Gastrocnemius medialis (tissue), 4 donors: ENCODE measurements at places on chromosomes 12 and 14. TPM values are rescaled to one million over a fixed set of nuclear protein-coding genes. Genes with fewer than 3 reads are reported as not detected.

Gene KLRC2
- total RNA-seq: not detected

Gene ERP27
- not detected for total RNA-seq

DNA sequence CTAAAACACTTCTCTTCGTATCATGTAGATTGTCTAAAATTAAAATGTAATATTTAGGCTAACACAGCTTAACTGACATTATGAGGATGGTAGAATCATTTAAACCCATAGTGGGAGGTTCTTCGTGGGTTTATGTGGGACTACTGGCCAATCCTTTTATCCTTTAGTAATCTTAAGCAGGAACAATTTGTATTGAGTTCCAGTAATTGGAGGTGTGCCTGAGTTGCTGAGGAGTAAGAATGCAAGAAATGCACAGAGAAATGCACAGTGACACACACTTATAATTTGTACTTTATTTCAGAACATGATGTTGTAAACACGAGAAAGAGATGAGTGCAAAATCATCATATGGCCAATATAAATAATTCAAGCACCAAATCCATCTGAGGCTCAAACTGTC lies 22.3 kb downstream of the OTOGL start:
- H3K4me3 ChIP-seq: no peak overlapping the region
- no peak for DNase-seq
- peaks cover 4% of the 10 kb centered on the region for H3K4me1 ChIP-seq
- no peaks in the 10 kb centered on the region for H3K36me3 ChIP-seq
- no peaks in the 10 kb centered on the region for H3K27me3 ChIP-seq

Gene MYH7
- 5,274 TPM for total RNA-seq

Gene WNT1
- not detected for total RNA-seq

GRCh38 chr12:119808441-119808840 lies 68.7 kb downstream of the CIT start:
- peaks cover 14% of the 10 kb centered on the region for H3K4me1 ChIP-seq
- H3K4me3 ChIP-seq: no peak overlapping the region
- H3K27ac ChIP-seq: no peak overlapping the region
- H3K27me3 ChIP-seq: no peaks in the 10 kb centered on the region
- no peaks in the 10 kb centered on the region for H3K36me3 ChIP-seq

DNA sequence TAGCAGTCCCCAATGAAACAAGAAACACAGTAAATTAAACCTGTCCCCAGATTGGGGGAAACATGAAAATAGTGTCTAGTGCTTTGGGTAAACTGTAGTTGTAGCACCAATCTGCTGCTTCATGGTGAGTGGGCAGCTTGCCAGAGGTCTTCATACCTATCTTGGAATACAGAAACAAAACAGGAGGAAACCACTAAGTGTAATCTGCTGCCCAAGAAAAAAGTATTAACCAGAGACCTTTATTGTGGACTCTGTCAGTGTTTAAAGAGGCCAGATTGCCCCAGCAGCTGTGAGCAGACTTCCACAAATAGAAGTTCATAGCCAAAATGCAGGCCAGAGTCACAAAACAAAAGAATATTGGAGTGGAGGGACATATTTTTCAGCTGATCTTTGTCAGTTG lies 2.3 kb downstream of the ISCU start:
- H3K4me3 ChIP-seq: no peak overlapping the region
- H3K27ac ChIP-seq: peak overlapping the region; percentile 96
- no peaks in the 10 kb centered on the region for H3K27me3 ChIP-seq
- no peak for DNase-seq
- H3K36me3 ChIP-seq: peaks cover 57% of the 10 kb centered on the region
- peaks cover 36% of the 10 kb centered on the region for H3K4me1 ChIP-seq

Gene CCDC198
- 0.39 TPM for total RNA-seq

DNA sequence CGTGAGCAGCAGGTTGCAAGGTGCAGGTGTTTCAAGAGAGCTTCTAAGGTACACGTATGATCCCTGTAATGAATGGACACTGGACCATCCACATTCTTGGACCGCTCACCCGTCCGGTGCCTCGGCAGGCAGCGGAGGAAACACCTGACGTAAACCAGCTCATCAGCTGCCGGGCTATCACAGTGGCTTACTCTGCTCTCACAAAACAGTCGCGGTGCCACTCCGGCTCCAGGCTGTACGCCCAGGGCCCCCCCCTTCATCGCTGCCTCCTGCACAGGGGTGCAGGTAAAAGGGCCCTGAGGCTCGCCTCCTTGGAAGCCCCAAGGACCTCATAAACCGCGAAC lies 436 bp downstream of the VPS33A start:
- H3K4me1 ChIP-seq: peaks cover 14% of the 10 kb centered on the region
- H3K27me3 ChIP-seq: no peaks in the 10 kb centered on the region
- H3K27ac ChIP-seq: peak overlapping the region; percentile 95
- peak; percentile 7 for DNase-seq

- H3K27me3 ChIP-seq: no peaks in the 10 kb centered on the region
- no peak for DNase-seq
- no peak overlapping the region for H3K4me3 ChIP-seq
- H3K27ac ChIP-seq: no peak overlapping the region
Observed at GRCh38 chr14:49975276-49975675, 82.4 kb downstream of the ARF6 start.

- H3K4me3 ChIP-seq: peak overlapping the region; percentile 90
- peak; percentile 34 for DNase-seq
- no peaks in the 10 kb centered on the region for H3K27me3 ChIP-seq
- peaks cover 52% of the 10 kb centered on the region for H3K4me1 ChIP-seq
Observed at GRCh38 chr14:58297412-58297761, 968 bp upstream of the ARID4A start.

Gene PLEKHH1
- total RNA-seq: 3.0 TPM

Gene TEX22
- total RNA-seq: not detected

Gene TAS2R8
- 0.36 TPM for total RNA-seq

Gene LTB4R2
- total RNA-seq: 3.1 TPM

- DNase-seq: no peak
- H3K4me1 ChIP-seq: no peaks in the 10 kb centered on the region
- no peaks in the 10 kb centered on the region for H3K27me3 ChIP-seq
Observed at GRCh38 chr12:82841487-82841904, 154.8 kb downstream of the TMTC2 start.

- DNase-seq: no peak
- no peaks in the 10 kb centered on the region for H3K4me1 ChIP-seq
- H3K4me3 ChIP-seq: no peak overlapping the region
- H3K27me3 ChIP-seq: no peaks in the 10 kb centered on the region
- no peaks in the 10 kb centered on the region for H3K36me3 ChIP-seq
Observed at GRCh38 chr12:115528466-115528865, 749.0 kb downstream of the MED13L start.

- DNase-seq: no peak
- H3K27me3 ChIP-seq: no peaks in the 10 kb centered on the region
- no peaks in the 10 kb centered on the region for H3K4me1 ChIP-seq
- no peak overlapping the region for H3K27ac ChIP-seq
- H3K4me3 ChIP-seq: no peak overlapping the region
Observed at GRCh38 chr12:106001837-106002218, 136.9 kb downstream of the NUAK1 start.
